ENCODE measurements at places on chromosomes 7 and 10.

DNA sequence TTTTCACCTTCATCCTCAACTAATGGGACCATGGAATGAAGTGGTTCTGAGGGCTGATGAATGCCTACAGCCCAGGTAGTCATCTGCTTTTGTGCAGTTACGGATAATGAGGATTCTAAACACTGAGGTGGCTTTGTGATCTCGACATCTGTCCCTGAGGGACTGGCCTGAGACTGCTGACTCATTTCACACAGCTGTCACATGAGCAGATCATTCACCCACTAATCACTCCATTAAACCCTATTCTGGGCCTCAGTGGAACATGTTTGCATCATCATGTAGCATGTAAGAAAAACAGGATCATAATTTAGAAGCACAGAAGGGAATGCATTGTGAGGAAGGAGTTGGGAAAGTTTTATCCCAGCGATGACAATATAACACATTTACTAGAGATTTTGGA lies 79.4 kb upstream of the FEZF1 start:
- no peak for DNase-seq

GRCh38 chr7:148553979-148554378 lies 36.6 kb upstream of the C7orf33 start:
- DNase-seq: no peak

DNA sequence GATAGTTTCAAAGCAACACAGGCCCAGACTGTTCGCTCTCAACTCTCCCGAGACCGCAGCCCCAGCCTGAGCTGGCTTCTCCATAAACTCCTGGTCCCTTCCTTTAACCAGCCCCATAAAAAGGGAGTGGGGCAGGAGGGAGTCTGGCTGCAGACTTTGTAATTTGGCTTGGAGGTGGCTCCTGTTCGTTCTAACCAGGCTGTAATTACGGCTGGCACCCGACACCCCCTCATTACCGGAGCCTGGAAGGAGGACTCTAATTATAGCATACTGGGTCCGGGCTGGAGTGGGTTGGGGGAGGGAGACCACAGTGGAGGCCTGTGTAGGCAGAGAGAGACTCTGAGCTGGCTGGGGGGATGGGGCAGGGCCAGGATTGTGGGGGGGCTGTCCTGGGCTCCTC lies 49.7 kb downstream of the UNC5B start:
- no peak for DNase-seq

DNA sequence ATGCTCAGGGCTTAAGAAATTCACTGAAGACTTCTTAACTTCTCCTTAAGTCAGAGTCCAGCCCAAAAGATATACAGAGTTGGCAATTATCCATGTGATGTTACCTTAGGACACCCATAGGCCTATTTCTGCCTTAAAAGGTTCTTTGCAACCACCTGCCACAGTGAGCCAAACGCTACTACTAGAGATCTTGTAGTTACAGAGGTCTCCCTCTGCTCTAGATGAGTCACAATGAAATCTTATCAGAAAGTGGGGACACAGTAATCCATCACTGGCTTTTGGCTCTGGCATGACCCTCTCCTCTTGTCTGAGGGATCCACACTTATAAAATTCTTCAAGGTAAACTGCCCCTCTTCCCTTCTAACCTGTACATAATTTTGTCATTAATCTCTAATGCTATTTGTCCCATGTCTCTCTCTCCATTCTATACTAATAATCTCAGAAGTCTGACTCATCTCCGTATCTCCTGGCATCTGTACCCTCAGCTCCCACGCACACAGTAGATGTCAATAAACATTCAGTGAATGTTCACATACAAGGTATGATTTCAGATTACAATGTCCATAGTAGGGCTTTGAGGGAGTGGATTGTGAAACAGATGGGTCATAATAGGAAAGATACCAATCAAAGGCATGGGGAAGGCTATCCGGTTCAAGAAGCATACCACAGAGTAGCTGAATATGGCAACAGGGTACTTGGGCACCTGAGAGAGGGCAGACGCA lies 112.1 kb downstream of the SGMS1 start:
- peak; percentile 18 for DNase-seq

Measured in stimulated activated CD4-positive, alpha-beta T cell treated with anti-CD3 and anti-CD28 coated beads, Interleukin-1b, Interleukin-23, amount 100 ng/mL, for 48 hours (primary cell).